SJSA1 (cell line): ENCODE measurements at places on chromosomes 2 and 18. TPM values are rescaled to one million over a fixed set of nuclear protein-coding genes. Genes with fewer than 3 reads are reported as not detected.

The TMEM169 gene
- total RNA-seq: 0.19 and 0.84 TPM in 2 replicates

DNA sequence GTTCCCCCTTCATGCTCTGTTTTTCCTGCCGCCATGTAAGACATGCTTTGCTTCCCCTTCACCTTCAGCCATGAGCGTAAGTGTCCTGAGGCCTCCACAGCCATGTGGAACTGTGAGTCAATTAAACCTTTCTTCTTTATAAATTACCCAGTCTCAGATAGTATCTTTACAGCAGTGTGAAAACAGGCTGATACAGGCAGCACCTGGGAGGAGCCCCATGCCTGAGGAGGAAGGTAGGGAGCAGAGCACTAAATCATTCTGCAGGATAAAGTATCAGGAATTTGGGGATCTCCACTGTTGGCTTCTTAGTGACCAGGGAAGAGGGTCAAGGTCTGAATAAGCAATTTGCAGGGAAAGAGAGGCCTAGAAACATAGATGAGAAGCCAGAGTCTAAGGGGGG is 78.0 kb downstream of the KCNF1 start:
- no peaks in the 10 kb centered on the region for H3K36me3 ChIP-seq
- no peak overlapping the region for H3K4me3 ChIP-seq
- no peak overlapping the region for H3K27ac ChIP-seq
- no peak for DNase-seq
- peaks cover 14% of the 10 kb centered on the region for H3K4me1 ChIP-seq
- no peaks in the 10 kb centered on the region for H3K27me3 ChIP-seq

DNA sequence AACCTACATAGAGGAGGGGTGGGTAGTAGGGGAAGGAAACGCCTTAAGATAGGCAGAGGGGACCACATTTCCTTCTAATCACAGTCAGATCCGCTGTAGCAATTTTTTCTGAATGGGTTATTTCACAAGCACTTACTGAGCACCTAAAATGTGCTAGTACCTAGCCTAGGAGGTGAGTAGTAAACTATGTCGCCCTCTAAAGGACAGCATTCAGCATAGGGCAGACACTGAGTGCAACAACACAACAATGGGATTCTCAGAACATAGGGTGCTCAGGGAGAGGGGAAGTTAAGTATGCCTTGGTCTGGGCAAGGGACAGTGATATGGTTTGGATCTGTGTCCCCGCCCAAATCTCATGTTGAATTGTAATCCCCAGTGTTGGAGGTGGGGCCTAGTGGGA is 166.1 kb upstream of the RAB6C start:
- H3K36me3 ChIP-seq: no peaks in the 10 kb centered on the region
- peaks cover 6% of the 10 kb centered on the region; the same call in 1 of the 2 replicates for H3K27me3 ChIP-seq
- H3K27ac ChIP-seq: no peak overlapping the region
- no peak overlapping the region for H3K4me3 ChIP-seq

DNA sequence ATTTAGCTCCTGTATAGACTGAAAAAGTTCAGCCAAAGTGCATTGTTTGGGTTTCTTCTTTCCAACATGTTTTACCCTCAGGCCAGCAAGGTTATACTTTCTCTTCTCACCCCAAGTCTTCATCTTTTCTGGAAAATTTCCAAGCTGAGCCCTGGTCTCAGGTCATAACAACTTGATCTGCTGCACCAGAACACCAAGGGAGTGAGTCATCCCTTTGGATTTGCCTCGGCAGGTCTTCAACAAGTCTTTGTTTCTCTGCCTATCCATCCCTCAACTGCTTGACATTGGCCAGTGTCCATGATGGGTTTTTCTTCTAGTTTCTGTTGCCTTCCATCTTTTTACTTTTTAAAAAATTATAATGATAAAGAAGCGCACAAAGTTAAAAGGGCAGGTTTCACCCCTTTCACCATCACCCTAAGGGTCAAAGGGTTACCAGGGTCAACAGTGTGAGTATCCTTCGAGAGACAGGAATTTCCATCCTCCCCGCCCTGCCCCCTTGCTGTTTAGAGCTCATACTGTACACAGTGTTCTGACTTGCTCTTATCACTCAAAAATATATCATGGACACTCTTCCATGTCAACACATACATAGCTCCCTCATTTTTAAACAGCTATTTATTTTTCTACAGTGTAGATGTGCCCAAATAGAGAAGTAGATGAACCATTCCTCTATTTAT is 5.7 kb upstream of the SPATS2L start:
- H3K4me3 ChIP-seq: no peak overlapping the region
- peaks cover 34% of the 10 kb centered on the region for H3K4me1 ChIP-seq
- no peaks in the 10 kb centered on the region for H3K36me3 ChIP-seq
- H3K27me3 ChIP-seq: no peaks in the 10 kb centered on the region

- no peaks in the 10 kb centered on the region; the same call in 1 of the 2 replicates for H3K27me3 ChIP-seq
- DNase-seq: no peak
- no peaks in the 10 kb centered on the region for H3K36me3 ChIP-seq
- no peaks in the 10 kb centered on the region for H3K4me1 ChIP-seq
- H3K27ac ChIP-seq: no peak overlapping the region
- no peak overlapping the region for H3K4me3 ChIP-seq
These were observed 138.4 kb upstream of the CCDC68 start for GRCh38 chr18:55097456-55098170.
